ENCODE measurements at places on chromosomes 2 and 18.

GRCh38 chr2:38436227-38436664 lies 59.2 kb upstream of the ATL2 start:
- DNase-seq = no peak

GRCh38 chr2:191150600-191151330 lies at the start of gene STAT4:
TSS of gene STAT4 (minus strand) at chr2:191150994. CDS start at chr2:191148203, 2,791 bp downstream.
- peak; percentile 87 for DNase-seq

DNA sequence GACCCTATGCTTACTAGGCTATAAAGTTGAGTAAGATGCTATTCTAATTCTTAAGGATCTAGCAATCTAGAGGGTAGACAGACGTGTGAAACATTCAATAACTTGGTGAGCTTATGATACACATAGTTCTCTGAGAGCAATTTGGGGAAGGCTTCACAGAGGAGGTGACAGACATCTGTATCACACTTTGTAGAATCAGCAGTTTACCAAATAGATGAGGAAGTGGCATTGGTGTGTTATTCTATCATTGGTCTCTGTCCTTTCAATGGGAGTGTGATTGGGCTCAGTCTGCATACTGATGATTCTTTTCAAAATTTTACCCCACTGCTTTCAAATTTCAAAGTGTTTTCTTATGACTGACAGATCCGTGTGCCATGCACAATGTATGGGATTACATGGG lies 47.0 kb upstream of the TMEM178A start:
- no peak for DNase-seq

- DNase-seq = no peak
Observed at GRCh38 chr18:34911661-34912384, 129.4 kb upstream of the MAPRE2 start.

DNA sequence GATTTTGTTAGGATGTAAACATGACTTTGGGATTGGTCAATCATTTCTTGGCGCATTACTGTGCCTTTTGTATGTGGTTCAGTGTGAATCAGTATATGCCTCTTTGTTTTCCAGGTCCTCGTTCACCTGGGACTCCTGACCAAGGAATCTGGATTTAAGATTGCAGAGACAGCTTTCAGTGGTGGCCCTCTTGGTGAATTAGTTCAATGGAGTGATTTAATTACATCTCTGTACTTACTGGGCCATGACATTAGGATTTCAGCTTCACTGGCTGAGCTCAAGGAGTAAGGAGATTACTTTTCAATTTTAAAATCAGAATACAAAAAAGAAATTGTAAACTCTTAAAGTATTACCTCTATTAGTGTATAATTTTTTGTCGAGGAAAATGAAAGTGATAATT lies 87.6 kb downstream of the MGAT5 start:
- no peak for DNase-seq

- no peak for DNase-seq
Observed at GRCh38 chr2:69195706-69196105, 182.7 kb downstream of the ANTXR1 start.

- no peak for DNase-seq
Observed at GRCh38 chr2:114219456-114219855, 223.0 kb upstream of the DPP10 start.

DNA sequence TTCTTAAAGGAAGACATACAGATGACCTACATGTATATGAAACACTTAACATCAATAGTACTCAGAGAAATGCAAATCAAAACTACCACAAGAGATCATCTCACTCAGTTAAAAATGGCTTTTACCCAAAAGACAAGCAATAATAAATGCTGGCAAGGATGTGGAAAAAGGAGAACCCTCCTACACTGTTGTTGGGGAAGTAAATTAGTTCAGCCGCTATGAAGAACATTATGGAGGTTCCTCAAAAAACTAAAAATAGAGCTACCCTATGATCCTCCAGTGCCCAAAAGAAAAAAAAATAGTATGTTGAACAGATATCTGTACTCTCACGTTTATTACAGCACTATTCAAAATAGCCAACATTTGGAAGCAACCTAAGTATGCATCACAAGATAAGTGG lies 1579.4 kb upstream of the TMEFF2 start:
- no peak for DNase-seq

DNA sequence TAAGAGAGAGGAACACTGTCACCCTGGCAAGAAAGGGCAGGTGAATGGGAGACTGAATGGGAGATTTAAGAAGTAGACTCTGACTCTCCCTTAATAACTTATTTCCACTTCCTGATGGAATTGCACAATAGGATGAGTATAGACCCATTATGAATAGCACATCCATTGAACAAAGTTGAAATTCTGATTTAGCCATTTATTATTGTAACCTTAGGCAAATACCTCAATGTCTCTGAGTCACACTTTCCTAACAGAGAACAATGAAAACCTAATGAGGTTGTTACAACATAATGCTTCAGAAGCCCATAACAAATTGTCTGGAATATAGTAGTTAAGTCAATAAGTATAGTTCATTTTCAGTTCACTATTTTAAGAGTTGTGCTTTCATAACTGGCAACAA lies 78.9 kb downstream of the NRXN1 start:
- no peak for DNase-seq

DNA sequence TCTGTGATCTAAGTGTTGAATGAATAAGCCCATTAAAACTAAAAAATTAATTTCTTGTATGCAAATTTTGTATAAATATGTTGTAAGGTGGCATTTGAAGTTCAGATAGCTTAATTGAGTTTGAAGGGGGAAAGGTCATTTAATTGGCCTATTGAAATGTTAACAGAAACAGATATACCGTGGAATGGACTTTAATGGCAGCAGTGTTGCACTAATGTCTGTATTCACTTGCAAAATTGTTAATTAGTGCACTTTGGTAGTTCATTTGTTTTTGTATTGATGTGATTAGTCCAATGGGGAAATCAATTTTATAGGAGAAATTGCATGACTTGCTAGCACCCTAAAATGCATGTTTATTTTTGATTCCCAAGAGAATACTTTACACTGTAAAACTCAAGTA lies 41.8 kb upstream of the OTX1 start:
- DNase-seq = no peak

DNA sequence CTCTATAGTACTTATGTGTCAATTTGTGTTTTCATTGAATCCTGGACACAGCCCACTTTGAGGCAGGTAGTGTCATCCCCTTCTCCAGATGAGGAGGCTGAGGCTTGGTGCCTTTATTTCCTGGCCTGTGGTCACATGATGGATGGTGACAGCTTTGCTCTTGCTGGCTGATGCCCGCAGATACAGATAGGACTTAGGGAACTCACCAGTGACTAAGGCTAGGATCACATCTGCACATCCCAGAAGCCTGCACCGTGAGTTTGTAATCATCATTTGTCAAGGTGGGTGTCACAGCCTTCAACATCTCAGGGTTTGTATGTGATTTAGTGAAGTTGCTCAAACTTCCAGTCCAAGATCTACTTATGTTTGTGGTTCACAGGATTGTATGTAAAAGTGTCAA lies 295.1 kb upstream of the RAB12 start:
- DNase-seq = no peak

DNA sequence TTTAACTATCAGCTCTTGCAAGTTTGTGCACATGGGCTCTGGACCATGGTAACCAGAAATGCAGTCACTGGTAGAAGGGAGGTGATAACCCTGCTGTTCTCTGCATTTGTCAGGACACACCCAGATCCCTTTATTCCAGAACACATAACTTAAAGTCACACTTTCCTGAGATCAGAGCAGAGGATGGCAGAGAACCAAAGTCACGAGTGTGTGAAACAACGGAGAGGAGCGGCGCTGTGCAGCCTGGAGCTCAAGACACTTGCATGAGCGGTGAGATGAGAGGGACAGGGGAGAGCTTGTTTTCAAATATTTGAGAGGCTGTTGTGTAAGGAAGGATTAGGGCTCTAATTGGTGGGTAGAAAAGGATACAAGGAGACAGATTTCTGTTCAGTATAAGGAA lies 43.3 kb upstream of the AAK1 start:
- no peak for DNase-seq

- no peak for DNase-seq
Observed at GRCh38 chr2:14942987-14943386, 310.5 kb downstream of the LRATD1 start.

DNA sequence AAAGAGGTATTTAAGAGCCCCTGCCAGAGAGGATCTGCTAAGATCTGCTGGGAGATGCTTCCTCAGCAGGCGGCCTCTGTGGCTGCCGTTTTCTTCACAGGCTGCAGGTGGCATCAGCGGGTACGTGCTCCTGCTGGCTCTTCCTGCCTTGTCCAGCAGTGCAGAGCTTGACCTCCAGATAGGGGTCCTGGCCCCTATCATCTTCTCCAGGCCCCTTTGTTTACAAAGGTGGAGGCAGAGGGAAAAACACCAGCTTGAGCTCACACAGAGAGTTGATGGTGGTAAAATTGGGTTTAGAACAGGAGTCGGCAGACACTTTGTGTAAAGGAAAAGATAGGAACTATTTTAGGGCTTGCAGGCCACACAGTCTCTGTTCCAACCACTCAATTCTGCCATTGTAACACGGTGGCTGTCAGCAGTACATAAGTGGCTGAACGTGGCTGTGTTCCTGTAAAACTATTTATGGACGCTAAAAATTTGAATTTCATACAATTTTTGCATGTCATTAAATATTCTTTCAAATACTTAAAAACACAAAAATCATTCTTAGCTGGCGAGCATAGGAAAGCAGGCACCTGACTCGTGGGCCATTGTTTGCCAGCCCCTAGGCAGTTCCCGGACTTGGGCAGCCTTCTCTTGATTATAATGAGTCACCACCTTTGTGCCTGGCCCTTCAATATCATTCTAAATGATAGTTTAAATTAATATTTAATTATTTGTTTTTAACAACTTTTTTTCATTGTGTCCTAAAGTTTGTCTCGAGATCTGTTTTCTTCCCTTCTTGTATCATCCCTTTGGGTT lies 98.2 kb upstream of the B3GNT7 start:
- DNase-seq = peak; percentile 1

DNA sequence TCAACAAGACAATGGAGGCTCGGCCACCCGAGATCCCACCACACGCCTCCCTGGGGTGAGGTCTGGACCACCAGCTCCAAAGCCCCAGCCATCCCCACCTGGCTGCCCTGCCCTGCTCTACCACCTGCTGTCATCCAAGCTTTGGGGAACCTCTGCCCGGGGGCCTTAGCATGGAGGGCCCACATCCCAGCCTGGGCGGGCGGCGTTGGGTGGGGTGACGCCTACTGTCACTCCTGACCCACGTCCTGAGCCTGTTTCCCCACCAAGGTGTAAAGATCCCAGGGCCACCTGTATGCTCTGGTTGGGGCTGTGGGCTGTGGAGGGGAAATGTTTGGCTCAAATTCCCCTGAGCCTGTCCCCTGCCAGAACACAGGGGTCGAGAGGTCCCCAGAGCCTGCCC lies 437.6 kb downstream of the EIPR1 start:
- DNase-seq = no peak

GRCh38 chr2:240635121-240635997 lies 10.1 kb downstream of the GPR35 start:
- DNase-seq = no peak

DNA sequence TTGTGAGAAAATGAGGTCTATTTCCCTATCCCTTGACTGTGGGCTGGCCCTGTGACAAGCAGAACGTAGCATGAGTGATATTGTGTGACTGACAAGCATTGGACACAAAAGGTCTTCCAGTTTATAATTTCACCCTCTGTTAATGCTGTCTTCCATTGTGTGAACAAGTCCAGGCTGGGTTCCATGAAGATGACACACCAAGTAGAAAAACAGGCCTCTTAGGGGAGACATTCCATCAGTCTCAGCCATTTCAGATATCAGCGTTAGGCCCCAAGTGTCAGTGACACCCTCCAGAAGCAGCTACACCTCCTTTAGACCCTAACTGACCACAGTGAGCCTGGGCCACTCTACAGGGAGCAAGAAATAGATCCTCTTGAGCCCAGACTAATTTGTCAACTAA lies 511.3 kb downstream of the FBXO15 start:
- DNase-seq = no peak

DNA sequence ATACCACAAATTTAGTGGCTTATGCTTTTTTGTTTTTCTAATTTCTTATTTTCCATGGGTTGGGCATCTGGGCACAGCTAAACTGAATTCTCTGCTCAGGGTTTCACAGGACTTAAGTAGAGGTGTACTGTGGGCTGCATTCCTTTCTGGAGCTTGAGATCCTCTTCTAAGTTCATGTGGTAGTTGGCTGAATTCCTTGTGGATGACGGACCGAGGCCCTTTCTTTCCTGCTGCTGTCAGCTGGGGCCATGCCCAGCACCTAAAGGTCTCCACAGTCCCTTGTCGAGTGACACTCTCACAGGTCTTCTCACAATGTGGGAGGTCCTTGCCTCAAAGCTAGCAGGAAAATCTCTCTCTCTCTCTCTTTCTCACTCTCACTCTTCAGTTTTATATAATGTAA lies 433.5 kb upstream of the LRATD1 start:
- DNase-seq = no peak

- no peak for DNase-seq
Observed at GRCh38 chr18:26543373-26543772, 5.0 kb downstream of the KCTD1 start.

GRCh38 chr2:240596491-240596931 lies 10.0 kb downstream of the CAPN10 start:
- DNase-seq = no peak

- DNase-seq = no peak
Observed at GRCh38 chr2:226548732-226549131, 250.9 kb downstream of the IRS1 start.

- DNase-seq = no peak
Observed at GRCh38 chr2:86584151-86584913, 21.1 kb upstream of the CHMP3 start.

DNA sequence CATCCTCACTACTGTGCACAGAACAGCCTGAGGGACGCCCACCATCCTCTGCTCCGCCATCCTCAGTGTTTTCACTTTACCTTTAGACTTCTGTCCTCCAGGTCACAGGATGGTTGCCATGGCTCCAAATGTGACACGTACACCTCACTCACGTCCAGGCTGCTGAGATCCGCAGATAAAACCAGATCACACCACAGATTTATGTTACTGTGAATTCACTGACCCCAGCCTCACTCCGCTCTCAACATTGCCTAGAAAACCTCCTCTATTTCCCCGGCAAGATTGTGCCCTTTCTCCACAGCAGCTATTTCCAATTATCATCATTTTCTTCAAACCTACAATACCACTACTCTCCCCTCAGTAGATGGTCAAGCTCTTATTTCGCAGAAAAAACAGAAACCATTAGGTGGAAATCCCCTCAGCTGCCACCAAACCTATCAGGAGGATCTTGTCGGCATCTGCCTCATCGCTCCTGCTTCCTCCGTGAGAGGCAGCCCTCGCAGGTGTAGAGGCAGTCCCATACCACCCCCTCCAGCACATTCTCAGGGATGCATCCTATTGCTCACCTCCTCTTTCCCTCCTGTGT lies 49.8 kb upstream of the SLC1A4 start:
- no peak for DNase-seq

DNA sequence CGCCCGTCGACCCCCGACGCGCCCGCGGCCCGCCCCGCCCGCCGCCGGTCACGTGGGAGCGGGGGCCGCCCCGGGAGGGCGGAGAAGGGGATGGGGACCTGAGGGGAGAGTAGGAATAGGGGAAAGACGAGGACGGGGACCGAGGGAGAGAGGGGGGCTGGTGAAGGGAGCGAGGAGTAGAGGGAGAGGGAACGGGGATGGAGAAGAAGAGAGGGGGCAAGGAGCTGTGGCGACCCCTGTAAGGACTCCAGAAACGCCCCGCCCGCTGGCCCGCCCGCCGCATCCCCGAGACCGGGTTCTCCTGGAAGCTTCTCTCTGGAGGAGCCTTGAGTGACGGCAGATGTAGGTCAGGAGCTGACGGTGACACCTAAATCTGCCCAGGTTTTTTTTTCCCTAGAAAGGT lies 615 bp downstream of the ADNP2 start:
- no peak for DNase-seq

Data from stimulated activated naive CD4-positive, alpha-beta T cell treated with Interleukin-2 at 50 U/mL for 16 hours (primary cell).